Stimulated activated CD4-positive, alpha-beta T cell treated with anti-CD3 and anti-CD28 coated beads, TNF-alpha, amount 100 ng/mL, for 24 hours (primary cell): ENCODE measurements at places on chromosomes 4 and X.

GRCh38 chrX:145502670-145503069 is 255.4 kb downstream of the SPANXN1 start:
- DNase-seq: no peak

DNA sequence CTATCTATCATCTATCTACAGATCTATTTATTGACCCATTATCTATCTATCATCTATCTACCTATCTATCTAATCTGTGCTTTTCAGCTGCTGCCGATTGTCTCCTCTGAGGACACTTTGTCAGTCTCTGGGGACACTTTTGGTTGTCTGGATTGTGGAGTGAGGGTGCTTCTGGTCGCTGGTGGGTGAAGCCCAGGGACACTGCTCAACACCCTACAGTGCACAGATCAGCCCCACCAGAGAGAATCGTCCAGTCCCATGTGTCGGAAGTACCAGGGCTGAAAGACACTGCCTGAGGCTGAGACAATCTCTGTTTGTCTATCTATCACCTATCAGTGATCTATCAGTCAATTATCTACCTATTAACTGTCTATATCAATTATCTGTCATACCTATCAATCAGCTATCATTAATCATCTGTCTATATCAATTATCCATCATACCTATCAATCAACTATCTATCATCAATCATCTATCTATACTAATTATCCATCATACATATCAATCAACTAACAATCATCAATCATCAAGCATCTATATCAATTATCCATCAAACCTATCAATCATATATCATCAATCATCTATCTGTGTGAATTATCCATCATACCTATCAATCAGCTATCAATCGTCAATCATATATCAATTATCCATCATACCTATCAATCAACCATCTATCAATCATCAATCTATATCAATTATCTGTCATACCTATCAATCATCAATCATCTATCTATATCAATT is 70.0 kb upstream of the PPP2R3B start:
- no peak for DNase-seq

GRCh38 chr4:53616219-53616618 is 24.9 kb upstream of the LNX1 start:
- no peak for DNase-seq

DNA sequence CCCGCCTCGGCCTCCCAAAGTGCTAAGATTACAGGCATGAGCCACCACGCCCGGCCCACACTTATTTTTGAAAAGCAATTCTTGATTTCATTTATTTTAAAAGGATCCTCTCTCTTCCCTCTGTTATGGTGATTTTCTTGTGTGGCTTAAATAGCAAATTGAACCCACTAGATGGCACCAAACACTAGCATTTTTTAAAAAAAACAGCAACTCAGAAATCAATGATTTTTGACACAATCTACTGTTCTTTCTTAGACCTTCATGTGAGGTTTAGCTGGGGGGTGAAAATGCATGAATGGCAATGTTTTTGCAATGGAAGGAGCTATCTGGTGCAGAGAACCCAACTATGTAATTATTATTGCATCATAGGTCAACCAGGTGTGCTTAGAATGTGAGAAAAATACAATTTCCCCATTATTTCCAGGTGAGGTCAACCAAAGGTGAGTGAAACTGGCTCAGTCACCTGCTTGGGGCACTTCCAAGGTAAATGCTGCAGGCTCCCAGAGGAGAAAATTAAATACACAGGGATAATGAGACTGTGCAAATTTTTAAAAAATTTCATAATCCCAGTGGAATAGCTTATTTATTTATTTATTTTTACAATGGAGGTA is 226.7 kb upstream of the PRKX start:
- no peak for DNase-seq

DNA sequence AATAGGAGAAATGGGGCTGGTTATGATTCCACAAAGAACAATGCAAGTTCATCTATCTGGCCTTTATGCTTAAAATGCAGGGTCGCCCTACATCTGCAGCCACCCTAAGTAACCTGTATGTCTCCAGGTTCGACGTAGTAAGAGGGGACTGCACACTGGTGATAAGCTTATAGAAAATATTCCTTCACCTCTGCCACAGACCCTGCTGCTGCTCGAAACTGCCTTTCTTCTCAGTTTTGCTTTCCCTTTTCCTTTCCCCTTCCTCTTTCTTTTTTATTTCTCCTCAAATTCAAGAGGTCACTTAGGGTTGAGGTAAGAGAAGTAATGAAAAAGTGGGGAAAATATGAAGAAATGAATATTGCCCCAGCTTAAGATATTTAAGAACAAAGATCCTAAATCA is 123.5 kb downstream of the DCHS2 start:
- no peak for DNase-seq
